Right cardiac atrium (tissue), 5 donors: ENCODE measurements at places on chromosomes 4 and X. TPM values are rescaled to one million over a fixed set of nuclear protein-coding genes. Genes with fewer than 3 reads are reported as not detected.

Gene PCDH11X
- 0.06 TPM for total RNA-seq

Gene CDS1
- 0.14 TPM for total RNA-seq

- no peak for DNase-seq
Observed at GRCh38 chr4:112238833-112239232, 7.2 kb downstream of the AP1AR start.

GRCh38 chrX:134013092-134013497 is 27.7 kb upstream of the GPC3 start:
- no peak for DNase-seq

DNA sequence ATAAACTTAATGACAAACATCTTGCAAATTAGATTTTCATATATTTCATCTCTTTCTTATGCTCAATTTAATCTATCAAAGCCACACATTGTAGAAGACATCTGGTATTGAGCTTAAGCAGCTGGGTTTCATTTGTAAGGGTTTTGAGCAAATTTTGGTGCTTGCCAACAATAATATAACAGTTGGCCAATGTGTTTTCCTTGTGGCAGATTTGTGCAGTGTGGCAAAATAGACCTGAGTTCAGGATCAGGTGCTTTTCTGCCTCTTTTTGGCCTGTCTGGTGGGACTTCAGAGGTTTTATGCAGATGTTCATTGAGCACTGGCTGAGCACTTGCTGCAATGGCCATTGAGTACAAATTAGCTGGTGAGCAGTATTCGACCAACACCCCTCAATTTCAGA is 301.9 kb downstream of the BMPR1B start:
- no peak for DNase-seq

DNA sequence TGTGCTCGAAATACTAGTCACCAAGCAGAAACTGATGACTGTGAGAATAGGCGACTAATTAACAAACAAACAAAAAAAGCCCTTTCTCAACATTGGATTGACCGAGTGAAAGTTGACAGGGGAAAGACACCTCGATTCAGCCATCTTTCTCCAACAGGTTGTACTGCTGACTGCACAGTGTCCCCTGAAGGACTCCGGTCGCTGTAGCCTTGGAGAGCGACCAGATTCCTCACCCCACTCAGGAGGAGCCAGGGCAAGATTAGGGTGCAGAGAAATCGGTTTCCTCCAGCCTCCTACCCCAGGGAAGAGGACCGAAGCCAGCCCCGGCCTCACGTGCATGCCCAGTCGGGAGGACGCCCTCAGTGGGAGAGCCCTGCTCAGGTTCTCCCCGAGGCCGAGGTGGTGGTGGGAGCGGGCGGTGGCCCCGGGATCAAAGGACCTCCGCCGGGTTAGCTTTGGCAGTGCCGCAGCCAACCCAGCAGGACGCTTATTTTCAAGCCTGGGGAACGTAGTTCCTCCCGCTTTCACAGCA is 1.1 kb upstream of the RAP1GDS1 start:
- DNase-seq: no peak

- DNase-seq: no peak
Observed at GRCh38 chr4:148737061-148737770, 295.0 kb upstream of the NR3C2 start.
